Occipital lobe (tissue), 3 donors: ENCODE measurements at places on chromosomes 13 and 19. TPM values are rescaled to one million over a fixed set of nuclear protein-coding genes. Genes with fewer than 3 reads are reported as not detected.

DUXA gene
- not detected for total RNA-seq

PBX4 gene
- total RNA-seq: 14.8 TPM

MAP4K1 gene
- 0.16 TPM for total RNA-seq

DNA sequence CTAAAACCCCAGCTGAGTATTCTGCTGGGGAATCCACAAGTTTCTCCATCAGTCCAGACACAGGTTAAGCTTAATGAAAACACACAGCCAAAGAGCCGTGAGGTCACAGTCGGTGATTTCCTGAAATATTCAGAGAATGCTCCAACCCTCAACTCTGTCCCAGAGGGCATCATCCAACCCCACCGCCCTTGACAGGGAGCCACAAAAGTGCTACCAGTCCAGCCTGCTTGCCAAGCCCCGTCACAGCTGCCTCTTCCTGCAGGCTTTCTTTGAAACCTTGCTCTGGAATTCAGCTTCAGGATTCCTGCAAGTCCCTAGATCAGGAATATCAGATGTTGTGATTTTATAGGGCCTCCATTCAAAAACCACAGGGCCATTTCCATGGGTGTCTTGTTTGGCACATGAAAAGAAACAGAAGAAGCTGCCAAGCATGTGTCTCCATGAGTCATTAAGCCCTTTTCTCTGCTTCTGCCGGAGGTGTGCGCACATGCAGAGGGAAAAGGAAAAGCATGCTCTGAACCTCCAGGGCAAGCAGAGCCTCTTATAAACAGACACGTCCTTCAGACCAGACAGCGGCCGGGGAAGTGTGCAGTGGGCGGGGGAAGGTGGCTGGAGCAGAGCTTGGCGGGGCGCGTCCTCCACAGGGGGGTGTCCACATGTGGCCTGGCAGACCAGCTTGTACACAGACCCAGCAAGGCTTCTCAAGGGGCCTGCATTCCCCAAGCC is 164.7 kb downstream of the KATNAL1 start:
- peak; percentile 13 for DNase-seq
